ENCODE measurements at places on chromosomes 12 and 14.

- no peak for DNase-seq
These were observed 505.2 kb downstream of the RMST start for GRCh38 chr12:97967831-97968230.

- DNase-seq: no peak
These were observed 858 bp upstream of the KCNA1 start for GRCh38 chr12:4908684-4909409.

DNA sequence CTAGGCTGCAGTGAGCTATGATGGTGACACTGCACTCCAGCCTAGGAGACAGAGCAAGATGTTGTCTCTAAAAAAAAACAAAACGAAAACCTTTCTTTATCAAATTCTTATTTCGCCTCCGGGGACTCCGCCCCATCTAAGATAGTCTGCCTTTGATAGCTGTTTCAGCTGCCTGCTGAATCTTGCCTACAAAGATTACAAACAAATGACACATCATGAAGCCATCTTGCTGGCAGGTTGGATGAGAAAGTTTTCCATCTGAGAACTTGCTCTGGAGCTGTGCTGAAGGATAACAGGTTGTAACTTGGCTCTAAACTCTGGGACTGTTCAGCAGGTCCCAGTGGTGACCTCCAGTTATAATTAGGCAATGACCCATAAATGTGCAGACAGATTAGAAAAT is 41.8 kb upstream of the AEBP2 start:
- no peak for DNase-seq

GRCh38 chr12:127431594-127431993 is 835.4 kb upstream of the TMEM132C start:
- DNase-seq: no peak

DNA sequence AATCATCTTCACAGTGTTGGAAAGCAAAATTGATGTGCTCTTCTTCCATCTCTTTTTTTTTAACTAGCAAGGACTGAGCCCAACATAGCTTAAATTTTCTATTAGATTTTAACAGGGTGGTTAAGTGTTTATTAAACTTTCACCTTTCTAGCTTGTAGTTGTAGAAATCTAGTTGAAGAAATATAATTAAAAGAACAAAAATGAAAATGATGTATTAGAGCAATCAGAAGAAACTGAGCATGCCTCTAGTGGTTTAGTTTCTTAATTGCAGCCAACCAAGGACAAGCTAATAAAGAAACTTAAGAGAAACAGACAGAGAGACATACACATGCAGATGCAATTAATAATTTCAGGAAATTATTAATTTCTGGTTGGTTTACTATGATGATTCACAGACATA is 673.0 kb upstream of the LMO3 start:
- no peak for DNase-seq

DNA sequence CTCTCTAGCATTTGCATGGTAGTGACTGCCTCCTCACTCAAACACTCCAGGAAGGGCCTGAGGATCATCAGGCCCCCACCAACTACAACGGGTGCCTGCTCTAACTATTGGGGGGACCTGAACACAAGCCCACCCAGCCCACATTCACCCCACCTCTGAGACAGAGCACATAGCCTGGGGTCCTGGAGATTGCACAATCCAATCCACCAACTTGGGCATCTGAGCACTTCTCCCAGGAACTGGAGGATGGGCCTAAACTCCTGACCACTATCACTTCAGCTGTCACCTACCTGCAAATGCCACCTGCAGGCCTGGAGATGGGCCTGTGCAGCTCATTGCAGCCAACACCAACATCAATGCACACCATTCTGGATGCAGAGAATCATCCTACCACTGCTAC is 66.6 kb downstream of the TMTC3 start:
- no peak for DNase-seq

DNA sequence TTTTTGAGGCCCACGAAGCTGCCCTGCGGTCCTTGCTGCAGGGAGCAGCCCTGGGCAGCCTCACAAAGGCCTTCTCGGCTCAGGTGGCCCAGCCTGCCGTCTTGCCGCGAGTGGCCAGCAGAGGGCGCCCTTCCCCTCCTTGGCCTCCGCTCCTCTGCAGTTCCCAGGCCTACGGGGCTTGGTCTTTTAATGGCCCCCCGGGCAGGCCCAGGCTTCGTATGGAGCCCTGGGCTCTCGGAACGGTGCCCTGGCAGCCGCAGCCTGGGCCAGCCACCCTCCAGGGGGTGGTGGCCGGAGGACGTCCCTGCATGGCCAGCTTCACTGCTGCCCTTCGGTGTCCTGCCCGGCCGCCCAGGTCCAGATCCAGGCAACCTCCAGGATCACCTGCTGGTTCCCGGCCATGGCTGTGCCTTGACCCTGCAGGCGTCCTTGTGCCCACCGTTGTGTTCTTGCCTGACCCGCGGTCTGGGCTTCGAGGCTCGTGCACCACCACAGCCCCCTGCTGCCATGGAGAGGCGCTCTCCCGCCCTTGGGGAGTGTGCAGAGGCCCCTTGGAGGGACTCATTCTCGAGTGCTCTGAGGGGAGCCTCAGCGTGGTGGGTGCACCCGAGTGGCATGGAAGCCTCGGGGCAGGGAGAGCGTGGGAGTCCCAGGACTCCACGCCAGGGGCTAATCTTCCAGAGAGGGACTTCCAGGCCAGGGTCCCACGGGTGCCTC is 9.4 kb downstream of the ASPG start:
- DNase-seq: peak; percentile 5

- peak; percentile 94 for DNase-seq
These were observed at the start of gene TMX1 for GRCh38 chr14:51239813-51240803. TSS of gene TMX1 (plus strand) at chr14:51240247. CDS start at chr14:51240293, 46 bp downstream.

GRCh38 chr12:113101751-113102150 is 33.8 kb downstream of the RASAL1 start:
- no peak for DNase-seq

All from nucleus accumbens (tissue), 56 donors.